ENCODE measurements at places on chromosomes 12 and 14.

GRCh38 chr12:110012137-110012536 lies 12.9 kb downstream of the ANKRD13A start:
- DNase-seq: no peak

DNA sequence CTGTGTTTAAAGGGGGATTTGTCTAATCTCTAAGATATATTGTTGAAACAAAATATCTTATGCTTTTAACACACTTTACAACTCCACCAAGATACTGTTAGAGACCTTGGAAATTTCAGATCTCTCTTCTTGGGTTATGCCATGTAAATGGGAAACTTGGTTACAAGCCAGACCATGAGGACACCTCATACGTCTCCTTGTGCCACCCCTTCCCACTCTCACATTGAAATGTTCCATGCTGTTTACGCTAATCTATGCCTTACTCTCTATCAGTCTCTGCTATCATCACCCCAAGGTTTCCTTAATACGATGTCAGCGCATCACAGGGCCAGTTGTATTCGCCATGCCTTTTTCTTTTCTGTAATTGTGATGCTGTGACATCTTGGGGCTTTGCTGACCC lies 13.4 kb upstream of the DEGS2 start:
- DNase-seq: no peak

GRCh38 chr12:104336115-104336514 lies 32.6 kb downstream of the EID3 start:
- no peak for DNase-seq

- no peak for DNase-seq
Observed at GRCh38 chr12:85971800-85972199, 97.7 kb downstream of the NTS start.

GRCh38 chr14:85453401-85454225 lies 76.3 kb upstream of the FLRT2 start:
- DNase-seq: no peak

DNA sequence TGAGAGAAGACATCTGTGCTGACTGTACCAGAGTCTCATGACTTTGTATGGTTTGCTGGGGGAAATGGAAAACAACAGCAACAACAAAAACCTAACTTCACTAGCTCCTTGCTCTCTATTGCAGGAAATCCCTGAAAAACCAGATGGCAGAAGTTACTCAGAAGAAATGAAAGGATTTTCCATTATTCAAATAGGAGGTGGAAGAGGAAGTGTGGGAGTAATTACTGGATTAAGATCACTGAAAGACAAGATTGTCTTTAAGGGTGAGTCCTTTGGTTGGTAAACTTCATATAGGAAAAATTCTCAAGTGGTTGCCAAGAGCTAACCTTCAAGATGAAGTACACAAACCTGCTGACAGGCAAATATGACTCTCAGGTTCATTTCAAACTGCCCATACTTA lies 391.9 kb upstream of the ATP2B1 start:
- DNase-seq: no peak

DNA sequence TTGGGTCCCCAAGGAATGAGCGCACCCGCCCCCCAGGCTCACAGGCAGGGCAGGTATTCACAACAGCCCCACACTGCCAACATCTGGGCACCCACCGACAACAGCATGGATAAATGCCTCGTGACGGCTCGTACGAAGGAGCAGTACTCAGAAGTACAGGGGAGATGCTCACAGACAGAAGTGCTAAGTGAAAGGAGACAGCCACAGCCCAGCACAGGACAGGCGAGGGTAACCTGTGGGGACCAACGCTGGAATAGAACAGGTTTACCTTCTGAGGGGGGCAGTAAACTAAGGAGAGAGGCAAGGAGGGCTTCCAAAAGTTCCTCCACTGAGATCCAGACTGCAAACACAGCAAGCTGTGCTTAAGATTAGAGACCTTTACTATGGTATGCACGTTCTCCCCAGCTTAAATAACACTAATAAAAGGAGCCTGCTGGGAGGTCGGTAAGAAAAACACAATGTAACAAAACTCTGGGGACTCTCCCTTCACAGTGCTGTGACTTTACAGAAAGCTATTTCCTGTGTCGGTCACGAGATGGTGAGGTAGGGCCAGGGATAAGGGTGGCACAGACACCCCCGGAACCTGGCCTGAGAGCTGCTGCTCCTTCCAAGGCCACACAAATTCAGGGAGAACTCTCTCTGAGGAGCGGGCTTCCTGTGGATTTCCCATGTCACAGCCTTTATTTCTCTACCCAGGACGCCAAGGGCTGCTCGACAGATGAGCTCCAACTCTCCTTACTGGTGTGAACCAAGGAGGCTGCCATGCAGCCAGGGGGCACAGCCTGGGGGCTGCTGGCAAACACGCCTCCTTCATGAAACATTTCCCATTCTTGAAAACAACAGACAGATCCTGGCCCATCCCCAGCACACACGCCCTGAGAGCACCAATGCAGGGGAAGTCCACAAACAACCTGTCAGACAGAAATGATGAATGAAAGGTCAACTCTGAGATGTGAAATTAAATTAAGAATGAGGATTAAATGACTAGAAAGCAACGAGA lies 26.3 kb downstream of the SLC15A4 start:
- DNase-seq: no peak

GRCh38 chr12:63079791-63080502 lies 71.1 kb downstream of the AVPR1A start:
- peak; percentile 3 for DNase-seq

DNA sequence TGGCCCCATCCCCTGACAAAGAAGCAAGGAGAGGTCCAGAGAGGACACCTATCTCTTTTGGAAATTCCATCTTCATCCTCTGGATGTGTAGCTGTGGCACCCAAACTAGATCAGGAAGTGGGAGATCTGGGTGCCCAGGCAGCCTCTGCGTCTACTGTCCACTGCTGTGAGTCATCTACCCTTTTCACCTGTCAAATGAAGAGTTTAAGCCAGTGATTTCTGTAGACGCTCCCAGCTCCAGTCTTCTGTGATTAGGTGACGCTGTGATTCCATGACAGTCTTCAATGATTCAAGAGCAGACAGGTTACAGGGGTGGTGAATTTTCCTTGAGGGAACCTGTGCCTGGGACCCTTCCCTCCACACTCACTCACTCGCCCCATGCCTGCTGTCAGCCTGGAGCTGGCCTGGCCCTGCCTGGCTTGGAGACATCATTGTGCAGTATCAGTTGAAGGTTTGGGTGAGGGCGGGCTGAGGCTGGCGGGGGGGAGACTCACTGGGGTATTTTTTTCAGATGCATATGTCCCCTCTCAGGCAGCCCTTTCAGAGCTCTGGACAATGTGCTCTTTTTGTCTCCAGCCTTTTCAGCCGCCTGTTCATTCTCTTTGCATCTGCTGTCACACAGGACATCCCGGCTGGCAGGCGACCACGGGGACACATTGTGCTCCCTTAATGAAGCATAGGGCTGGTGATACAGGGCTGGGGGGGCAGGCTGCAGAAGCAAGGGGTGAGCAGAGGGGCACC lies 56.8 kb upstream of the PARP11 start:
- no peak for DNase-seq

GRCh38 chr12:69014047-69014446 lies 81.1 kb upstream of the CPM start:
- DNase-seq: no peak

DNA sequence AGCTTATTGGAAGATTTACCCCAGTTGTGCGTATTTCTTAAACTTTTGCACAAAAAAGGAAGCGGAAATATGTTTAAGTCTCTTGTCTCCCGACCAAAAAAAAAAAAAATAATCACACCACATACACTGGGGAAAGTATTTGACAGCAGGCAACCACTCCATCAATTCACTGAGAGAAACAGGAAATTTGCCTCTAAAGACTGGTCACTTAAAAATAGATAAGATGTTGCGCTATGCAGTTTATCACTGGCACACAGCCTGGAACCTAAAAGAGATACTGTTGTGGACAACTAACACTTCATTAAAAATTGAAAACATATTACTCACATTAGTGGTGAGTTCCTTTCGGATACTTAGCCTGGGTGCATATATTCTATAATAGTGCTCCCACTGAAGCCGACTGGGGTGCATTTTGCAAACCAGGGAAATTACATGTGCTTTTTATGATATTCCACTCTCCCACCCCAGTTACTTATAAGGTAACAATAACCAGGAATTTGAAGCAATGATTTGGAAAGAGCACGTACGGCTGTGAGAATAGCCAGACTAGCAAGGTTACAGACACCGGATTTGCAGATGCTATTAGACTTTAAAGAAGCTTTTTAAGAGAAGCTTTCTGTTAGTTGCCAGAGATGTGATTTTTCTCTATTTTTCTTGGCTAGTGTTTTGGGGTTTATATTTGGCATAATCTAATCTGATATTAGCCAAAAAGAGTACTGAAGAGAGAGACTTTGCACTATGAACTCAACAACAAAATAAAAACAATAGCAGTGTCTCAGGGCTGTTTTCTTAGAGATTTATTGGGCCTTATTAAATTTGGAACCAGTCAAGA lies 311.5 kb downstream of the NOVA1 start:
- peak; percentile 42 for DNase-seq

GRCh38 chr14:69535230-69535848 lies 39.3 kb downstream of the CCDC177 start:
- DNase-seq: peak; percentile 51

DNA sequence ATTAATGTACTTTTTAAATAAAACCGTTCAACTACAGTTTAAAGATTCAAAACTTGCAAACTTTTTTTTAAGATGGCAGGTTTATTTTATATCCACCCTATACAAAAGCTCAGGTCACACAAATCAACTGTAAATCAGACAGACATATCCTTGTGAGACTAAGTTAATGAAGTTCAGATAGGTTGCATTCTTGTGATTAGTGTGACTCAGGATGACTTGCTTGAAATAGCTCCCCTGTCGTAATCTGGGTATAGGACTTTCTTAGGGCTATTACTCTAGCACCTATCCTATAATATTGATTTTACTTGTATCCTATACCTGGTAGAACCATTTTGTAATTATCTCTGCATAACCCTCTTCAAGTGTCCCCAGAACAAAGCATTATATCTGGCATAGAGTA lies 9.5 kb upstream of the PRKD1 start:
- DNase-seq: peak; percentile 13

DNA sequence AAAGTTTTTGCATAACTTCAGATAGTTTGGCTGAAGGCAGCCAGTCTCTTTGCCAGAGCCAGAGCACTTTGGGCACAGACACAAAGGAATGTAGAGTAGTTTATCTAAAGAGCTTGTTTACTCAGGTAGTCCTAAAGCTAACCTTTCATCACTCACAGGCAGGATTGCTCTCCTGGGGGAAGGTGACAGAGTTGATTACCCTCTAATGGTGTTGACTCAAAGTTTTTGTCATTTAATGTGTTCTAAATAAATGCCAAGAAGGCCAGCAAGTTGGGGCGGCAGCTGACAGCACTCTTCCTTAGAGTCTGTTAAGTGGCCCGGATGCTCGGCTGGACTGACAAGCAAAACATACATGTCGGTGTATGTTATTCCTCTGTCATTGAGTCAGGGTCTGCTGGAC lies 9.3 kb upstream of the TAS2R46 start:
- no peak for DNase-seq

DNA sequence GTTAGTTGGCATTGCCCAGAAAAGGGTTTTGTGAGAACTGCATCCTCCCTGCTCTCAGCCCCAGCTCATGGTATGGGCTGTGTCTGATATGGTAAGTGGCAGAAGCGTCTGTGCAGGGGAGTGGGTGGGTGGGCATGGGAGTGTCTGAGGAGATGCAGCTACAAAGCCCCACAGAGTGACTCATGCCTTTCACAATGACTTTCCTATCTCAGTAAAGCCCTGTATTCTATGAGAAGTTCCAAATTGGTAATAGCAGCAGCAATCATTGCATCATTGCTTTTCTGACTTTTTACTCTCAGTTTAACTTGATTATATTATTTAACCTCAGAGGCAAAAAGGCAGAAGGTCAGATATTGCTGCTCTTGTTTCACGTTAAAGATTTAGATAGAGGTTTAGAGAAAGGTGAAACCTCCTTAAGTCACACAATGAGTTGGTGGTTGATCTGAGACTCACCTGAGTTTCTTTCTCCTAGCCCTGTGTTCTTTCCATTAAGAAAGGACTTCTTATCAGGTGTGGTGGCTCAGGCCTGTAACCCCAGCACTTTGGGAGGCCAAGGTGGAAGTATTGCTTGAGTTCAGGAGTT lies 171.7 kb downstream of the SLC5A8 start:
- no peak for DNase-seq

- no peak for DNase-seq
Observed at GRCh38 chr14:40347675-40348074, 915.4 kb upstream of the FBXO33 start.

- peak; percentile 56 for DNase-seq
Observed at GRCh38 chr12:115636546-115636945, 640.9 kb downstream of the MED13L start.

DNA sequence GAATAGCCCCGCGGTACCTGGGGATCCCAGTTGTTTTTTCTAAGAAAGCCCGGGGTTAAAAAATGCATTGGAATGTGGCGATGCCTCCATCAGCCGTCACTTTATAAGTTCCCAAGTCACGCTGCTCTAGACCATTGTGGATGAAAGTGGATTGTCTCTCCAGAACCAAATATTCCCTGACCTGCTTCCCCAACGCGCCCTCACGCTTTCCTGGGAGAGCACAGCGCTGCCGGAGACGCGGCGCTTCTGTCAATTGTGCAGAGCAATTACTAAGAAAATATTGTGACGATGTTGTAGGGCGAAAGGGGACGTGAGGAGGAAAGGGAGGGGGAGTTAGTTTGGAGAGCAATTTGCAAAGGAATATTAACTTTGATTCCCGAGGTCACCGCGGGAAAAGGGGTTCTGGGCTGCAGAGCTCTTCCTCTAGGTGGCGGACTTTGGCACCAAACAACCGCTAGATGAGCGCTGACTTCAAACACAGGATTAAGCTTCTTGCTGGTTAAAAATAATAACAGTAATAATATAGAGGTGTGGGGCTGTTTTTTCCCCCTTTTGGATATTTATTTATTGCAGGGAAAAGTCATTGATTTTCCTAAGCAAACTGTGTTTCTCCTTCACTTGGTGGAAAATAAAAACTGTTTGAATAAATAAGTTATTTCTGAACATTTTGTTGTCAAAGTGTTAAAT lies 9.6 kb upstream of the FOXG1 start:
- peak; percentile 41 for DNase-seq

DNA sequence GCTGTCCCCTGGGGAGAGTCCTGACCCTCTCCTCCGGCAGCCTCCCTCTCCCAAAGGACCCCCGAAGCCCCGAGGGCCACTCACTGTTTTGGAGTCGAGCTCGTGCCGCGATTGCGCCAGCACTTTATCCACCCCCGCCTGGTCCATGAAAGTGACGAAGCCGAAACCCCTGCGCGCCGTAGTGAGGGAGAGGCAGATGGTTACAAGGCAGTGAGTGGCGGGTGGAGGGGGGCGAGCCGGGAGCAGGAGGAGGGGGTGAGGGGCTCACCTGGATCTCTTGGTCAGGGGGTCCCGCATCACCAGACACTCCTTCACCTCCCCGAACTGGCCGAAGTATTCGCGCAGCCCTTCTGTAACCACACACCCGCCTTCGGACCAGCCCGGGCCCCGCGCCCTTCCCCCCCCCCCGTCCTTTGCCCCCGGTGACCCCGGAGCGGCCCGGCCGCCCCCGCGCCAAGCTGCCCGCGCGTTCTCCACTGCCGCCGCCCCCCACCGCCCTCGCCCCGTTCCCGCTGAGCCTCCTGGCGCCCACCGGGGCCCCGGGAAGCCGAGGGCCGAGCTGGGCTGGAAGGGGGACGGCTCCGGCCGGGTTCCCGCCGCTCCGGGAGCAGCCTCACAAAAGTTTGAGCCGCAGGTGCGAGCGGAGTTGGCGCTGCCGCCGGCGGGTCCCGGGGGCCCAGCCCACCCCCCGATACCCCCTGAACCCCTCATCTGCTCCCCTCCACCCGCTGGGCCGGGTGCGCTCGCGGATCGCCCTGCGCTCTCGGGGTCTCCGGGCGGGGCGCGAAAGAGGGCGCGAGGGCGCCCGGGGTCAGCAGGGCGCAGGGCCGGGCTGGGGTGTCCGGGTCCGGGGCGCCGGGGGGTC lies 808 bp downstream of the MSI1 start:
- DNase-seq: peak; percentile 8

- no peak for DNase-seq
Observed at GRCh38 chr12:65209655-65210043, 40.3 kb downstream of the LEMD3 start.

All from fibroblast of skin of right quadriceps (primary cell).